Muscle of arm (tissue), 14 donors: ENCODE measurements at places on chromosomes 4 and X. TPM values are rescaled to one million over a fixed set of nuclear protein-coding genes. Genes with fewer than 3 reads are reported as not detected.

GRCh38 chrX:133587818-133588217 lies 172.5 kb upstream of the GPC4 start:
- DNase-seq = no peak

DNA sequence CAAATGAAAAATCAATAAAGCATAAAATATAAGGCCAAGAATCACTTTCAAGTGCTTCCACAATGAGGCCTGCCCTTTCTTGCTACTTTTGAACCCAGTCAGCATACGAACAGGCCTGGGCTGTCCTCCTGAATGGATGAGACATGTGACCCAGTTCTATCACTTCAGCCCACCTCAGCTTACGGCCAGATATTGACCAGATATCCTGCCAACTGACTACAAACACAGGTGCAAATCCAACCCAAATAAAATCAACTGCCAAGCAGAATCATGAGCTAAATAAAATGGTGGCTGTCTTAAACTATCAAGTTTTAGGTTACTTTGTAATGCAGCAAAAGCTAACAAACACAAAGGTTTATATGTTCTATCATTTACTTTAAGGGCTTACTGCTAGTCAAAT lies 53.7 kb downstream of the PDS5A start:
- DNase-seq = no peak

The VBP1 gene
- 77.1 TPM for polyA plus RNA-seq

- DNase-seq = peak; percentile 0
These were observed 84.6 kb downstream of the THOC2 start for GRCh38 chrX:123648028-123648810.

The NPNT gene
- not detected for polyA plus RNA-seq

The EGF gene
- 16.8 TPM for polyA plus RNA-seq
